ENCODE measurements at places on chromosomes 16 and 17.

DNA sequence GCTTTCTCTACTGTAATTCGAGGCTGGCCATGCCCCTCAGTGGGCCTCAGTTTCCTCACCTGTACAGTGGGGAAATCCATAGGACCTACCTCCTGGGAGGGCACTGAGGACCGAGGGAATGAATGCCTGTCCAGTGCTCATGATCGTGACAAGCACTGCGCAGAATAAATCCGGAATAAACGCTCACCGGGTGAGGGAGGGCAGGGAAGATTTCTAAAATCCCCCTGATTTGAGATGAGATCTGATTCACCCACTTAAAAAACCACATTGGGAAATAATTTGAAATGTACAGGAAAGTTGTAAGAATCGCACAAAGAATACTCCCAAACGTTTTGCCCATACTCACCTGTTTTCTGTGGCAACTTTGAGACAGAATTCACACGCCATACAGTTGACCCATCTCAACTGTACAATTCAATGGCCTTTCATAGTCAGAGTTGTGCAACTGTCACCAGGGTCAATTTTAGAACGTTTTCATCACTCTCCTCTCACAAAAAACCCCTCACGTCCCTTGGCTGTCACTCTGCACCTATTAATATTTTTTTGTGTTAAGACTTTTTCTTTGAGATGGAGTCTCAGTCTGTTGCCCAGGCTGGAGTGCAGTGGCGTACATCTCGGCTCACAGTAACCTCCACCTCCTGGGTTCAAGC lies 49.8 kb downstream of the IRF8 start:
- no peak for DNase-seq

GRCh38 chr16:81790830-81791435 lies 11.8 kb downstream of the PLCG2 start:
- DNase-seq: no peak

- no peak for DNase-seq
Measured at GRCh38 chr17:72046643-72047612, 73.9 kb upstream of the SOX9 start.

DNA sequence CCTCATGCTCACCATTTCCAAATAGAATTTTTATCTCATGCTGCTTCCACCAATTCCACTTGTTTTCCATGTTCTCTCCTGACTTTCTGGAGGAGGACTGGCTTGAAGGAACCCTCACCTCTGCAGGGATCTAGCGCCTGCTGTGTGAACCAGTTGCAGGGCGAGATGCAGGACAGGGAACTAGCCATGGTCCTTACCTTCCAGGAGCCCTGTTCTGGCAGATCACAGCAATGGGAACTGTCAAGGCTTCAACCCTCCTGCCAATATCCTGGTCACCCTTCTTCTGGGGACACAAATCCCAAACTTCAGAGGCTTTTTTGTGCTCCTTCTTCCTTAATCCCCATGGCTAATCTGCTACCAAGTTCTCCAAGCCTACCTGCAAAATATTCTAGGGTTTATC lies 60.4 kb upstream of the MMP2 start:
- DNase-seq: peak; percentile 24

- DNase-seq: no peak
Measured at GRCh38 chr17:41785859-41786226, 668 bp downstream of the JUP start.

DNA sequence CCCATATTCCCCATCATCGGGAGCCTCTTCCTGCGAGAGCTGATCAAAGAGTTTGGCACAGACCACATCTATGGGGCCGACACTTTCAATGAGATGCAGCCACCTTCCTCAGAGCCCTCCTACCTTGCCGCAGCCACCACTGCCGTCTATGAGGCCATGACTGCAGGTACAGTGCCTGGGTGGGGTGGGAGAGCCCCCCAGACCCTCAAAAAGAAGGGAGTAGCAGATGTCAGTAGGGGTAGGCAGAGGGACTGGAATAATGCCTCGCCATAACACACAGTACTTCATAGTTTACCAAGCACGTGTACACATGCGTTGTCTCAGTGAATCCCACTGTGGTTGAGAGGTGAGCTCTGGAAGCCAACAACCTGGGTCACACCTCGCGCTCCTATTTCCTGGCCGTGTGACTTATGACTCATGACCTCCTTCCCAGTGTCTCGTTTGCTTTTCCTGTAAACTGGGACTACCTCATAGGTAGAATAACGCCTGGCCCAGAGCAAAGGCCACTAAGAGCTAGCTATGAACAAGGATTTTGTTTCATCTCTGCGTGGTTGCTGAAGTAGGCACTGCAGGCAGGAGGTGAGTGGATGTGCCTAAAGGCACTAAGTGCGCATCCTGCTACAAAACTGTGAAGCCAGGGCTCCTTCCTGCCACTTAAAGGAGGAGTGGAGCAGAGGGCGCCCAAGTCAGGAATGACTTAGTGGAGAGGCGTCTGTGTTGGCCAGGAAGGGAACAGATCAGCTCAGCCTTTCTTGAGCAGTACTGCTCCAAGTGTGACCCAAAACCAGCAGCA lies 5.2 kb downstream of the NAGLU start:
- DNase-seq: no peak
